ENCODE measurements at places on chromosomes 12 and 14.

- DNase-seq: no peak
Measured at GRCh38 chr12:20197411-20197810, 170.9 kb upstream of the PDE3A start.

GRCh38 chr12:48442179-48442847 lies 30.0 kb upstream of the ANP32D start:
- DNase-seq: no peak

DNA sequence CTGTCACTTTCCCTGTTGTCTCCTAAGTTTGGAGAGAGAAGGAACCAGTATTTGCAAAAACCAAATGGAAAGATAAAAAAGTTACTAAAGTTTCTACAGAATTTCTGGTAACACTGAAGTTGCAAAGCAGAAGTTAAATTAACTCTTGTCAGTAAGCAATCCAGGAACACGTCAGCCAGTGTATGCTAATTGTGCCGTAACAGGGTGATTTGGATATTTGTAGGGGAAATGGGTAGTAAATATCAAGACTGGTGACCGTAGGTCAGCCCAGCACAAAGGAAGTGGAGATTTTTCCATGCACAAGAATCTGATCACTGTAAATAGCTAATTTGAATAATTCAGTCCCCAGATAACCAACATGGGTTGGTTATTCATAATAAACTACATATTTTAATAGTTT lies 2.3 kb downstream of the CDKN1B start:
- no peak for DNase-seq

DNA sequence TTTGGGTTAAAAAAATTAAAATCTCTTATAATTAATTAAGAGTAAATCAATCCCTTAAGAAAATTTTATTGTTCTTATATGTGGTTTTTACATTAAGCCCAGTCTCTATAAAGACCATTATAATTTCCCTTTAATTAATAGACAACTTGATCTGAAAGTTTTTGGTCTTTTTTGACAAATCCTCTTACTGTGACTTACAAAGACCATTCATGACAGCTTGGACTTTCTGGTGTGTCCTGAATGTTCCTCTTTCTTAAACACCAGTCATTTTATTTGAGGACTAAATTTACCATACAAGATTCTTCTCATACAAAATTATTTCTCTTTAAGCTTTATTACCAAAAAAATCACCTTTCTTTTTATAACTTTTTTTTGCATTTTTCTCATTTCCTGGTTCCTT lies 368.3 kb downstream of the ADGRD1 start:
- no peak for DNase-seq

DNA sequence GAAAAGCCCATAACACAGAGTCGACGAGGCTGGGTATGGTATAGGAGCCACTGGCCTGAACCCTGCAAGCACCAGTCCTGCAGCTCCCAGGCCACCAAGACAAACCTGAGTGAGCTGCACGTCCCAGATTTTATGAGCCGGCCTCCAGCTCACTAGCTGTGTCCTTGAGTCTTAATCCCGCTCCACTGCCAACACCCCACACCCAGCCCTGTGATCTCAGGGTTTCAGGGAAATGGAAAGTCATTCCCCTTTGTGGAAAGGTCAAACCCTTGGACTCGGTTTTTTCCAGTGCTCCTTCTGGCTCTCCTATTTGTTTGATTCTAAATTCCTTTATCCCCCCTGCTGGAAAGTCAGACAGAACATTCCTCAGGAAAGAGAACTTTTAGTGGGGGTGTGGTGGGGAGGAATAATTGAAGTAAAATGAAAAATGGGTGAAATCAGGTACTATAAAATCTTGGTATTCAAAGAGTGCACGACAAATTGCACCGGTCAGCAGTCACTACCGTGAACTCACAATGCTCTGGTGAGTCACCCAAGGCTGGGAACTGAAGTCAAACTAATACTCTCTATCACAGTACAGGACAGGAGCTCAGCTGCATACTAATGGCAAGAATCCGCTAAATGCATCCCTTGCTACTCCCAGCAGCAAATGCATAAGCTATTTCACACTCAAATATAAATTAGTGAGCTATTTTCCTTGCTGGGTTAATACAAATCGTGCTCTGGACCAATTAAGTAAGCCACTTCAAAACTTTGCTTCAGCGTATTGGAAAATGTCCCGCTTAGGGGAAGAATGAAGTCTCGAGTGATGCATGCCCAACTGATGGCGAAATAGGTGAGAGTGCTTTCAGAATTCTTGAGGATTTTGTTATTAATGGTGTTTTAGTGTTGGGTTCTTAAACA lies 9.0 kb downstream of the PITPNM2 start:
- no peak for DNase-seq

DNA sequence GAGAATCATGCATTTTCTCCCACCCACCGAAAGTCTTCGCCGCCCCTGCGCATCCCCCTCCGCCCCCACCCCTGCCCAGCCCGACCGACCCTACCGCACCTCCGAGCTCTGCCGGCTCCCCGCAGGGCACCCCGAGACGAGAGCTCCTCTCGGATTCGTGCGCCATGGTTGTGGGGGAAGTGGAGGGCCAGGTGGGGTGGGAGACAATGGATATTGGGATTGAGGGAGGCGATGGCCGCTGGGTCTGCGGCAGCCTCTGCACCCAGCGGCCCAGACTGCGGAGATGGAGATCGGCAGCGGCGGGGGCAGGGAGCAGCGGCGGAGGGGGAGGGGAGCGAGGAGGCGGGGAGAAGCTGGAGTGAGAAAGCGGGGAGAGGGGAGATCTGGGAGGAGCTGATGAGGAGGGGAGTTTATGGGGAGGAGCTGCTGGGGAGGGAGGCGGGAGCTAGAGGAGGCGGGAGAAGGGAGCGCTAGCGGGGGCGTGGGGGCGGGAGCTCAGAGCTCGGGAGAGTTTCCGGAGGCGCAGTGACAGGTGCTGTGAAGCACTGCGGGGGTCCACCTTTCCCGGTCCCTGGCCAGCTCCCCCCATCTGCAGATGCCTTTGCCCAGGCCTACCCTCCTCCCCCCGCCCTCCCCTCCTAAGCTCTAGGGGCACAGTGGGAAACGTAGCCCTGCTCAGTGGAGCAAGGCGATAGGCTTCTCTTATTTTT lies at the start of gene SALL2:
SALL2 (minus strand) TSS at position 385 of the 710 bp plus-strand sequence; CDS start at position 166, 219 bp downstream.
- DNase-seq: peak; percentile 46

DNA sequence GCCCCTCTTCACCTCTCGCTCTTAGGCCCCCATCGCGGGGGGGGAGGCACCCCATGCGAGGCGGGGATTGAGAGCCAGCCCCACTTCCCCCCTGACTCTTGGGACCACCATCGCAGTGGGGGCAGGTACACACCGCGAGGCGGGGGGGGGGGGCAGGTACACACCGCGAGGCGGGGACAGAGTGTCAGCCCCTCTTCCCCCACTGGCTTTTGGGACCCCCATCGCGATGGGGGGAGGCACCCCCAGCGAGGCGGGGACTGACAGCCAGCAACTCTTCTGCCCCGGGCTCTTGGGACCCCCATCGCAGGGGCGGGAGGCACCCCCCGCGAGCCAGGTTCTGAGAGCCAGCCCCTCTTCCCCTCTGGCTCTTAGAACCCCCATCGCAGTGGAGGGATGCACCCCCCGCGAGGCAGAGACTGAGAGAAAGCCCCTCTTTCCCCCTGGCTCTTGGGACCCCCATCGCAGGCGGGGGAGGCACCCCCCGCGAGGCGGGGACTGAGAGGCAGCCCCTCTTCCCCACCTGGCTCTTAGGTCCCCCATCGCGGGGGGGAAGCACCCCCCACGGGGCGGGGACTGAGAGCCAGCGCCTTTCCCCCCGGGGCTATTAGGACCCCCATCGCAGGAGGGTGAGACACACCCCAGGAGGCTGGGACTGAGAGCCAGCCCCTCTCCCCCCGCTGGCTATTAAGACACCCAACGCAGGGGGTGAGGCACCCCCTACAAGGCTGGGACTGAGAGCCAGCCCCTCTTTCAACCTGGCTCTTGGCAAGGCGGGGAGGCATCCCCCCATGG lies 196.5 kb upstream of the PZP start:
- no peak for DNase-seq

DNA sequence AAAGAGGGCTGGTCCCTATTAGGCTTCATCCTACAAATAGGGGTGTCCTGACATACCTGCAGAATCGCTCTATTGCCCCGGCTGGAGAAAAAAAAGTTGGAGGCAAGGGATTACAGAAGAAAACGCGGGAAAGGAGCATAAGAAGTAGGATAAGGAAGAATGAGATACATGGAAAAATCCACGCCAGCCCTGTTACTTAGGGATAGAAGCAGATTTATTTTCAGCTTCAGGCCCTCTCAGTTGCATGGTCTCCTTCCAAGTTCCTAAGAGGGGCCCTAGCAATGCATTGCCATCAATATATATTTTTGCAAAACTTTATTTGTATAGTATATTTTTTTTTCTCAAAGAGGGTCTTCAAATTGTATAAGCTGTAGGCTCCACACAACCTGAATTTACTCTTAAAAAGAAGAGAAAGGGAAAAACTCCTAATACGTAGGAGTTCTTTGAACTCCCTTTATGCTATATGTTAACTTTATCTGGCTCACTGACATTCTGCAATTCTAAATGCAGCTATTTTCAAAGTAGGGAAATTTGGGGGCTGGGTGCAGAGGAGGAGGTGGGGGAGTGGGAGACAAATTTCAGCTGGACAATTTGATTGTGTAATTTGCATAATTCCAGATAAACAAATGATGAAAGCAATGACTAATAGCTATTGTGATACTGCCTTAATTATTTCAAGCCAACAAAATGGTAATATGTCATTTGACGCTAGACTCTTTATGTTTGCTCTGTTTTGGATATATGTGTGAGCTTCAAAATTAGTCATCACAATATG lies 137.7 kb upstream of the TRHDE start:
- no peak for DNase-seq

- DNase-seq: peak; percentile 37
Measured at GRCh38 chr14:74612350-74613021, 449 bp upstream of the LTBP2 start.

DNA sequence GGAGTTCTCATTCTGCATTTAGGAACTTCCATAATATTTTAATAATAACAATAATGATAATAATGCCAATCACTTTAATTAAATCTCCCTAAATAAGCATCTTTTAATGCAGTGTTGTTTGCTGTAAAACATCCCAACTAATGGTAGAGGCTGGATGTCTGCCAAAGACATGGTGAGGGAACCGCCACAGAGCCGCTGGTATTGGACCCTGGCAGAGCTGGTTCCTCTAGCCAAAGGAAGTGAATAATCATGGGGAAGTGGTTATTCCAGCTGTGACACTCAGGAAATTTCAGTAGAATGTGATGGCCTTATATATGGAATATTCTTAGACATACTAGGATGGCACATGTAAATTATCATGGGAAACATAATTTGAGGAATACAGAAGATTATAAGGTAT lies 483.3 kb downstream of the ZFP36L1 start:
- no peak for DNase-seq

DNA sequence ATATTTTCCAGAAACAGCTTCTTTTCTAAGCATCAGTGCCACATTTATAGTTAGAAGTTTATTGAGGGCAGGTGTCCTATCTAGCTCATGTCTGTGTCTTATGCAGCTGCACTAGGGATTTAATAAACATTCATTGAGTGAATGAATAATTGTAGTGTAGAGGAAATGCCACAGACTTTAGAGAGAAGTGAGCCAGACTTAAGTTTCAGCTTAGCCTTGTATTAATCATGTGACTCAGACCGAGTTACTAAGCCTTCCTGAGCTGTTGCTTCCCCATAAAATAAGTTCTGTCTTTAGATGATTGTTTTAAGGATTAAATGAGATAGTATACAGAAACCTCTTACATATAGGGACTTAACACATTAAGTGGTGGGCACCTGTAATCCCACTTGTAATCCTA lies 236.1 kb upstream of the DDHD1 start:
- DNase-seq: no peak

DNA sequence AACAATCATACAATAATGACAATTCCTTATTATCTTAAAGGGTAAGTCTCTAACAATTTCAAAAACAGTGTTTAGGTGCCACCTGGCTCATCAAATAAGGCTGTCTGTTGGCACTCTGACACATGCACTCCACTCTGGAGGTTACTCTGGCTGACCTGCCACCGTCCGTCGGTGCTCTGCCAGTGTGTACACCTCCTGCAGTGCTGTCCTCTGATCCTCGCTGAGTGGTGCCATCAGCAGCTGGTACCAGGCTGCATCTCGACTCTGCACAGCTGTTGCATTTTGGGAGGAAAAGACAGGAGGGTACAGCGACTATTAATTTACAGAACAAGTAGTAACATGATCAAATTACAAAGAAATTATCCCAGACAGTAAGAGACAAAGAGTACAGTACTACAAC lies 63.9 kb downstream of the IPO8 start:
- DNase-seq: no peak

DNA sequence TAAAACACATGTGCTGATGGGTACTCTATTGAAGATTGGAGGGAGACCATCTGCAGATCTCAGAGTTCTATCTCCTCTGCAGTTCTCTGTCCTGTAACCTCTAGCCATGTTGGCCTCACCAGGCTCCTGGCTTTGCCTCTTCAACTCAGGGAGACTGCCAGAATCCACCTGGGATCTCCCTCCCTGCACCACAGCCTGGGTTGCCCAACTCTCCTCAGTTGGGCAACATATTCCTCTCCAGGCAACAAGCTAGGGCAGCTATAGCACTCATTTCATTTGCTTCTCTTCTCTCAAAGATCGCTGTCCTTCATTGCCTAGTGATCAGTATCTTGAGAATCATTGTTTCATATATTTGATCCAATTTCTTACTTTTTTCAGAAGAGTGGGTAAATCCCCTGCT lies 28.8 kb downstream of the CKAP4 start:
- no peak for DNase-seq

GRCh38 chr12:100326208-100326607 lies 30.7 kb upstream of the SLC17A8 start:
- no peak for DNase-seq

DNA sequence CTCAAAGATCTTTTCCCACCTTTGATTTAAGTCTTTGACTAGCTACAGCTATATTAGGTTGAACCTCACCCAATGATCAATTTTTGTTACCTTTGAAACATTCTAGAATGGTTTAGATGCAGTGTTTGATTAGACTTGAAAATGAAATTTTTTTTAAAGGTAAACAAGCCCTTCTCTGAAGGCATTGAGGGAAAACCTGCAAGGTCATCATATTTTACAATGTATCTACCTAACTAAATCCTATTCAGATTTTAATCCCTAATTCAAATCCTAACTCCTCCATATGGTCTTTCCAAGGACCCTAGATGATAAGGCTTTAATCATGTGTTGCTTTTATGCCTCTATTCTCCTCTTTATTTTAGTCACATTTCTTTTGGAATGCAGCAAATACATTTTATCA lies 95.4 kb downstream of the ALG10B start:
- DNase-seq: no peak

DNA sequence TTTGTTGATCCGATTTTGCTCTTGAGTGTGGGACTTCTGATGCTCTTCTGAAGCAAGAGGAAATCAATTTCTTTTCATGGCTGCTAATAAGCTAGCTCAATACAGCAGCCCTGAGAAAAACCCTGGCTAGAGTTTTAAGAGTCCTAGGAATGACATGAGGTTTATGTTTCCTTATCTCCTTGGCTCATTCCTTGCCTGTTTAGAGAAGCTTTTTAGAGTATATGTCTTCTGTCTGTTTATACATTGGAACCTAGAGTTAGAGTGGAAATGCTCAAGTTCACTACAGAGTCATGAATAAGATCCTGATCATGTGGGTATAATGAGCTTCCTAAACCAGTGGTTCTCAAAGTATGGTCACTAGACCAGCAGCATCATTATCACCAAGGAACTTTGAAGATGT lies 34.5 kb downstream of the SMOC1 start:
- DNase-seq: no peak

All from stimulated activated CD8-positive, alpha-beta memory T cell treated with anti-CD3 and anti-CD28 coated beads, Interleukin-15, amount 100 ng/mL, for 4 hours (primary cell).